Stimulated activated naive CD4-positive, alpha-beta T cell treated with Interleukin-2 at 50 U/mL for 16 hours (primary cell): ENCODE measurements at places on chromosomes 3 and 15.

DNA sequence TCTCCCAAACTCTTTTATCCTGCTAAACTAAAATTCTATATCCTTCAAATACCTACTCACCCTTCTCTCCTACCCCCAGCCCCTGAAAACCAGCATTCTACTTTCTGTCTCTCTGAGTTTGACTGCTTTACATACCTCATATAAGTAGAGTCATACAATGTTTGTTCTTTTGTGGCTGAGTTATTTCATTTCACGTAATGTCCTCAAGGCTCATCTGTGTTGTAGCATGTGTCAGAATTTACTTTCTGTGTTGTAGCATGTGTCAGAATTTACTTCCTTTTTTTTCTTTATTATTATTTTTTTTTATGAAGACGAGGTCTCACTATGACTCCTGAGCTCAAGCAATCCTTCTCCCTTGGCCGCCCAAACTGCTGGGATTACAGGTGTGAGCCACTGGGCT, 20.1 kb downstream of the IFT122 start:
- DNase-seq: no peak

DNA sequence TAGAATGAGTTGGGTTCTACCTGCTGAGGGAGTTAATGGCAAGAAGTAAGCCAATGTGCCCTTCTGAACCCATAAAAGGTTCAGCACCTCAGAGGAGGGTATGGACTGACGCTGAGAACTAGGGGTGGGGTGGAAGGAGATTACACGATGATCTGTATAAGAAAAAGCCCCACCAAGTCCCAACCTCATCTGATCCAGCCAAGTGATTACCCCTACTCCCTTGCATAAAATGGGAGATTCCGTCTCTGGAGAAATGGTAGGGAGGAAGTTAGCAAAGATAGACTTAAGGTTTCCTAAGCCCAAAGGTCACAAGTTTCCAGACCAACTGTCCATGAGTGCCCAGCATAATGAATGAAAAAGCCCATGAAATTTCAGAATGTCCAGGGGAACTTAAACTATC, 7.1 kb upstream of the DVL3 start:
- DNase-seq: no peak

GRCh38 chr3:155960060-155960459, 89.6 kb downstream of the GMPS start:
- no peak for DNase-seq

GRCh38 chr15:41599061-41599460, 40.0 kb downstream of the TYRO3 start:
- no peak for DNase-seq

- DNase-seq: no peak
Observed at GRCh38 chr15:86557018-86557550, 477.4 kb downstream of the AGBL1 start.

GRCh38 chr3:126529585-126530170, 5.7 kb downstream of the CHST13 start:
- no peak for DNase-seq

GRCh38 chr15:80950291-80951078, 39.1 kb downstream of the MESD start:
- no peak for DNase-seq

GRCh38 chr3:53956586-53956985, 64.9 kb upstream of the SELENOK start:
- no peak for DNase-seq

GRCh38 chr15:65132878-65133547, 595 bp downstream of the PDCD7 start:
- peak; percentile 26 for DNase-seq

DNA sequence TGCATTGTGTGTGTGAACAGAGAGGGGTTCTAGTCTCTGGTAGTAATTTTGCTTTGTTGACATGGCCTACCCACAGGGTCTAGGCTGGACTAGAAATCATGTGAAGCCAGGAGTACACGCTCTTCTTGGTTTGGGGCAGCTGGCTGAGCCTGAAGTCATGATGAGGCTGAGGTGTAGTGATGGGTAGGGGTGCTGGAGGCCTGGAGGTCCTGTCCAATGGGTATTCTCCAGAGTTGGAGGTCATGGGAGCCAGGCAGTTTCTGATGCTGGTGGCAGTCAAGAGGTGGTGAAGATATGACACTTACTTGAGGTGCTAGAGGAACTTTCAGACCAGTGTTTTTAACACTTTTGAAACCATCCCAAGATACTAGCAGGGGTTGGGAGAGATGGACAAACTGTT, 18.5 kb upstream of the EPHB1 start:
- DNase-seq: no peak

DNA sequence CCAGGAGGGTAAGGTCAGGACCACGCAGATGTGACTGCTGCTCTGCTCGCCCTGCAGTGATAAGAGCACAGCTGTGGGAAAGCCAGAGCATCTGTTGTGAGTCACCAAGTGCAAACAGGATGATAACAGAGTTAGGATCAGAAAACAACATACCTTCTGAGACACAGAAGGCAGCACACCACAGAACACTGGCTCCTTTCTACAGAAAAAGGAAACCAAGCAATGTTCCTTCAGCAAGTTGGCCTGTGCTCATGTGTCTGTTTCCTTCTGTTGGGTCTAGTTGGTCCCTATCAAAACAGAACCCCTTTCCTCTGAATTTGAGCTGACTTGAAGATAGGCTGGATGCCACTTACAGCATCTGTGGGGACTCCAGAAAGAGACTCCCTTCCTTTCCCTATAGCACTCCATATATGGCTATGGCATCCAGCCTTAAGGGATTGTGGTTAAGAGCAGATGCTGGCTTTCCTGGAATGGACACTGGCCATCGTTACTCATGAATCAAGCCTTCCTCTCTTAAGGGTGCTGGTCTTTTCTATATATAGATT, 440.7 kb upstream of the THBS1 start:
- no peak for DNase-seq

- no peak for DNase-seq
Observed at GRCh38 chr3:55664387-55664786, 177.3 kb upstream of the WNT5A start.

GRCh38 chr15:76345583-76345879, 9.0 kb downstream of the ISL2 start:
- no peak for DNase-seq

DNA sequence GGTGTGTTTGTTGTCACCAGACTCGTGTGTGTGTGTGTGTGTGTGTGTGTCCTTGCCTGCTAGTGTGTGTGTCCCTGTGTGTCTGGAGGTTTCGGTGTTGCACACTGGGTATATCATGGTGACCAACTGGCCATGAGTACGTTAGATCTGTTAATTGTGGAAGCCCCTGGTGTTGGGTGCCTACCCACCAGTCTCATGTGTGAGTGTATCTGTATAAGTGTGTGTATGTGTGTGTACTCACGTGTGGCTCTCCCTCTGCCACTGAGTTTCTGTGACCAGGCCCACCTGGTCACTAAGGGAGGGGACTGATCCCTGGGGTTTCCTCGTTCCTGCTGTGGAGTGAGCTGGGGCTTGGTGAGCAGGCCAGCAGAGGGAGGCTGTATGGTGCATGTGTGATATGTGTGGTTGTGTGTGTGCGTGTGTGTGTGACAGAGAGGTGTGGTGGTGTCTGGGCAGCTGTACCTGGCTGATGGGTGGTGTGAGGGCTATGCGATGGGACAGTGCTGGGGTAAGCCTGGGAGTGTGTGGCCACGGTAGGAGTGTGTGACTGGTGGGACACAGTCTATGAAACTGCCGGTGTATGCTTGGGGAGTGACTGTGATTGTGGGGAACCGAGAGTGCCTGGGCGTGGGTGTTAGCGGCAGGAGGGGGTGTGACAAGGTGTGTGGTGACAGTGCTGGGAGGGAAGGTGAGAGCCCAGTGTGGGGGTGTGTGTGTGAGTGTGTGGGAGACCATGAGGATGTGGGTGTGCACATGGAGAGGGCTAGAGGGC, 1.8 kb downstream of the PRKCD start:
- DNase-seq: peak; percentile 50

- DNase-seq: peak; percentile 64
Observed at GRCh38 chr15:60582370-60583036, 103.6 kb upstream of the ICE2 start.

DNA sequence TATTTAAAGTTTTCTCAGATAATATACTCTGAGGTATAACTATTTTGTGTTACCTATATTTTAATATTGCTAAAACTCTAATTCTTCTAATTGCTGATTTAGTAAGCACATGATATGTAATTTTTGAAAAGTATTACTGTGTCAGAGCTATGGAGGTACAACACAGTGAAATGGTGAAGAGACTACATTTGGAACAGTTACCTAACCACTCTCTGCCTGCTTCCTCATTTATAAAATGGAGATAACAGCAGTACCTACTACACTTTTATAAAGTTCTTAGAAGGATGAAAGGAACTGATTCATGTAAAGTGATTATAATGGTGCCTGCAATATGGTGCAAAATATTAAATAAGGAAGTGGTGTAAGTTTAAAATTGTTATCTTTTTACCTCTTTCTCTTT, 16.3 kb upstream of the NEK10 start:
- no peak for DNase-seq

DNA sequence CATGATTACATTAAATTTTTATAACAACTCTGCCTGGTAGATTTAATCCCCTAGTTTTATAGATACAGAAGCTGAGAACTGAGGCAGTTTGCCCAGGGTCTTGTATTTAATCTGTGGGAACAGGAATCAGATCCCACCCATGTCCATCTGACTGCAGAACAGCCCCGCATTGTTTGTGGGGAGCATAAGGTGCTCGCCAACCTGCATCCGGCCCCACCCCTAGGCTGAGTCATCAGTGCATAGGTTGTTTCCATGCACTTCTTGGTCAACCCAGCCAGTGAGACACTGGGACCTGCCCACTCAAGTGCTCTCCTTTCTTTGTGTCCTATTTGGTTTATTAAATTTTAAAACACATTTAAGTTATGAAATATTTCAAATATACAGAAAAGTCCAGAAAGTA, 266.2 kb downstream of the OPA1 start:
- no peak for DNase-seq

DNA sequence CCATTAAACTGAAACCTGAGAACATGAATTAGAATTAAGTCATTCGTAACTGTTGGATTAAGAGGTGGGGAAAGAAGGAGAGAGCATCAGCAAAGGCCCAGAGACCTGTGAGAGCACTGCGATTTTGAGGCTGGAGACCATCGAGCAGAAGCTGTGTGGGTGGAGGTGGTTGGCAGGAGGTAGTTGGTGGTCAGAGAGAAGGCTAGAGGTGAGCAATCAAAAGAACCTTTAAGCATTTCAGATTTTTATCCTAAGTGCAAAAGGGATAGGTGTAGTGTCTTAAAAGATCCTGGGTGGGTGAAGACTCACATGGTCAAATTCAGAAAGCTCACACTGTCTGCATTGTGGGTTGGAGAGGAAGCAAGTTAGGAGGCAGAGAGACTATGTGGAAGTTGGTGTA, 65.1 kb upstream of the TEX264 start:
- DNase-seq: no peak

GRCh38 chr3:183809270-183809669, 16.1 kb downstream of the MAP6D1 start:
- no peak for DNase-seq
